ENCODE measurements at places on chromosomes 2 and 18.

DNA sequence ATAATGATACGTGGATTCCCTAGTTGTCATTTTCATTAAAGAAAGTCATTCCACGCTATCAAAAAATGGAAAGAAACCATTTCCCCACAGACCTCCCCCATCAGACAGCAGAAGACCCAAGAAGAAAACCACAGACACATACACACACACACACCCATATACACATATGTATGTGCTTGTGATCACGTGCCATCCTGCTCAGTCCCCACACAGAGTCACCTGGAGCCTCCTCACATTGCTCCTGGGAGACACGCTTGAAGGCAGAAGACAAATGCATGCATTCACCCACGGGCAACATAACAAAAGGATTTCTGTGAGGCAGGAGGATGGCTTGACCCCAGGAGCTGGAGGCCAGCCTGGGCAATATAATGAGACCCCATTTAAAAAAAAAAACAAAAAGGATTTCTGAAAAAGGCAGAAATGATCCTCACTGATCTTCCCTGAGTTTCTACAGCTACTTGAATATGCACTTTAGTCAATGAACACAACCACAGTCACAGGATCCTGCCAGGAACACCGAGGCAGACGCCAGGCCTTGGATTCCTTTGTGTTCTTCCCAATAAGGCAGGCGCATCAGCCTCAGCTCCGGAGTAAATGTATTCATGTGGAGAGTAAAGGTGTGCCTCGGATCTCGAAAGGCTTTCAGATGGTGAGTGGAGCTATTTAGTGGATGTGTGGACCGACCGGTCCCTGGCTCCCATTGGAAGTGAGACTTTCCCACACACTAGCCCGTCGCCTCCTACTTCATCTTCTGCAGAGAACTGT is 21.0 kb downstream of the TGFBRAP1 start:
- no peak for DNase-seq

DNA sequence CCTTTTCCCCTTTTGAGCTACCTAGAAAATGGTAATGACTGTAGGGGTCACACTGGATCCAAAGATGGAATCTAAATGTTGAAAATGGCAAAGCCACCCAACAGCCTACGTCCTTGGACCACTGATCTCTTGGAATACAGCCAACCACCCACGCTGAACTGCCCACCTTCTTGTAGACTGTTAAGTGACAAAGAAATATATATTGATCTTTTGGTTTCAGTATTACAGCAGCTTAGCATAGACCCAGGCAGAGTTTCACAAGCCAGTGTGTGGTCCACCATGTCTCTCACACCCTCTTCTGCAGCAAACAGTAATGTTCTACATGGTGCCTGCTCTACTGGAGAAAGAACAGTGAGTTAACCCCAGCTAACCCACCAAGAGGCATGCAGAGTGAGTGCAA is 20.2 kb downstream of the CACNB4 start:
- no peak for DNase-seq

DNA sequence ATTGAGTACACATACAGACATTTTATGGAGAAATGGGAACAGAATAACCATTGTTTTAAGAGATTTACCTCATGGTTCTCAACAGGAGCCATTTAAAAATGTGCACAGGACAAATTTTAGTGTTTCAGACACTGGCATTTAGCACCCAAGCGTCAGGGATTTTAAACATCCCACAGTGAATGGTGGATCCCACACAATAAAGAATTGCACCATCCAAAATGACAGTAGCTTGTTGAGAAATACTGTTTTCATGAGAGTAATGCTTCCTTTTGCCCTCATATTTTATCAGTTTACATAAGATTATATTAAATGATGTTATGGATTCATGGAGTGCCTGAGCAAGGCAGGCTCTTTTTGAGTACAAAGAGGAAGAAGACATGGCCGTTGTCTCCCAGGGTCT is 54.0 kb downstream of the MFSD6 start:
- no peak for DNase-seq

DNA sequence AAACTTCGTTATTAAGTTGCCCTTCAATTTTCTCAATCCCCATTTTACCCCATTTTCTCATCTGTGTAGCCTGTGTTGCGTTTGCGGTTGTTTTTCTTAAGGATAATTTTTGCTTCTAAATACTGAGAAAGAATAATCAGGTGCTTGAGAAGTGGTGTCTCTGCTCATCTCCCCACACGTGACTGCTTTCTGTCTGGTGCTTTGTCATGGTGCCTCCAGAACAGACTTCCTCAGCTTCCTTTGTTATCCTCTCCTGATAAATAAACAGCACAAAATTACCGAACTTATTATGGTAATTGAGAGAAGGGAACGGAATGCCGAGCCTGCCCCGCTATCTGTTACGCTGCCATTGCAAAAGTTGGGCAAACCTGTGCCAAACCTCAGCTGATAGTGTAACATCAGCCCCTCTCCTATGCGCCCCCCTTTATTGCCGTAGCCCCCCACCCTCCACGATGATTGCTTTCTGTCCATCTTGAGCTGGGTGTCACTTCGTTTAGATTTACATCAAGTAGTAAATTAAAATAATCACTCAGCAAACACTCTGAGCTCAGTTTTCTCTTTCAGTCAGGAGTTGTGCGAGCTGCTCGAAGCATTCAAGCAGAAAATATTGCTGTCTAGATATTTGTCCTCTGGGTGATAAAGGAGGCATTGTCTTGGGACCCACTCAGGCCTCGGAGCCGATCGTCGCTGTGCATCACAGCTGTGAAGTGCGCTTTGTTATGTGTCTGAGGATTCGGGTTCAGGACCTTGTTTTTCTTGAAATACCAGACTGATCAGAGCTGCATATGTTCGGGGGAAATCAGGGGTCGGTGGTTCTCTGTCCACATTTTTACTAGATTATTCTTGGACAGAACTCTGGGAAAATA is 1008.5 kb upstream of the FANCL start:
- no peak for DNase-seq

GRCh38 chr2:215695861-215696260 is 260.0 kb upstream of the FN1 start:
- no peak for DNase-seq

DNA sequence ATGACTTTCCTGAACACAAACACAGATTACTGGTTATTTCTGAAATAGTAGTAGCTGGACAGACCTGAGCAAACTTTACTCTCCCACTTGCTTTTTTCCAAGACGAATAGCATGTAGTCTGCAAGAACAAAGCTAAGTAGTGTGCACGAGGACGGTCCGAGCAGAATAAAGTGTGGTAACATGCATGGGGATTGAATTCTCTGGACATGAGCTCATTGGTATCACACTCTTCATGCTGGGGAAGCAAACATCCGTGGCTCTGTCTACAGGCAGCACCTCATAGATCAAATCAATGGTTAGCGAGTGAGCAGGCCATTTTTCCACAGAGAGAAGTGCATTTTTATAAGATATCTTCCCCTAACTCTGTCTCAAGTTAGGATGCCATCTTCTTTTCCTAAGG is 164.8 kb upstream of the STK17B start:
- DNase-seq = no peak

GRCh38 chr2:234454433-234454832 is 42.4 kb downstream of the ARL4C start:
- DNase-seq = no peak

DNA sequence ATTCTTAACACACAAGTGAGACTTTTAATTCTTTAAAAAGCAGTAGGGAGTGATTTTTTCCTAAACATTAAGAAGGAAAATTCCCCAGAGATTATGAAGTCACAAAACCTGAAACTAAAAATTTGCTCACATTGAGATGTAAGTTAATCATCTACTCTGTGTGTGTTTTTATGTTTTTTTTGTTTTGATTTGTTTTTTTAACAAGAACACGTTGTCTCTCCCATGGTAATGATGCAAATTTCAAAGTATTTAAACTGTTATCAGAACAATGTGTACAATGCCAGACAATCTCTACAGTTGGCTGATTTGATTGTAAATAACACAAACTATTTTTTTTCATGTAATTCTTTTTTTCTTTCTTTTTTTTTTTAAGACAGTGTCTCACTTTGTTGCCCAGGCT is 71.5 kb downstream of the COLEC12 start:
- no peak for DNase-seq
